ENCODE measurements at places on chromosomes 6 and 20. TPM values are rescaled to one million over a fixed set of nuclear protein-coding genes. Genes with fewer than 3 reads are reported as not detected.
A peak's percentile ranks its signal among the peaks of the same experiment; 100 is the strongest.

The EDN1 gene
- total RNA-seq, result 5.9 TPM

The HAO1 gene
- not detected for total RNA-seq

The FAM50B gene
- total RNA-seq, result 5.6 TPM

The NRSN1 gene
- not detected for total RNA-seq

The ETV7 gene
- 0.56 TPM for total RNA-seq

The HNF4A gene
- total RNA-seq, result not detected

The CNR1 gene
- total RNA-seq, result 56.0 TPM

The SIRPG gene
- not detected for total RNA-seq

The PTK7 gene
- total RNA-seq, result 38.9 TPM

The FHL5 gene
- total RNA-seq, result 20.9 TPM

The NTSR1 gene
- not detected for total RNA-seq

The SGK2 gene
- 15.1 TPM for total RNA-seq

The DLL1 gene
- total RNA-seq, result 16.6 TPM

The MMP24OS gene
- 19.3 TPM for total RNA-seq

The F13A1 gene
- 134 TPM for total RNA-seq

The CST2 gene
- not detected for total RNA-seq

The GPSM3 gene
- total RNA-seq, result 9.7 TPM

The MLN gene
- not detected for total RNA-seq

The SMPD2 gene
- total RNA-seq, result 10.2 TPM

The PTP4A1 gene
- total RNA-seq, result 25.4 TPM

The HRH3 gene
- total RNA-seq, result not detected

- no peak for DNase-seq
Observed at GRCh38 chr20:54108326-54108642, 37.9 kb upstream of the BCAS1 start.

DNA sequence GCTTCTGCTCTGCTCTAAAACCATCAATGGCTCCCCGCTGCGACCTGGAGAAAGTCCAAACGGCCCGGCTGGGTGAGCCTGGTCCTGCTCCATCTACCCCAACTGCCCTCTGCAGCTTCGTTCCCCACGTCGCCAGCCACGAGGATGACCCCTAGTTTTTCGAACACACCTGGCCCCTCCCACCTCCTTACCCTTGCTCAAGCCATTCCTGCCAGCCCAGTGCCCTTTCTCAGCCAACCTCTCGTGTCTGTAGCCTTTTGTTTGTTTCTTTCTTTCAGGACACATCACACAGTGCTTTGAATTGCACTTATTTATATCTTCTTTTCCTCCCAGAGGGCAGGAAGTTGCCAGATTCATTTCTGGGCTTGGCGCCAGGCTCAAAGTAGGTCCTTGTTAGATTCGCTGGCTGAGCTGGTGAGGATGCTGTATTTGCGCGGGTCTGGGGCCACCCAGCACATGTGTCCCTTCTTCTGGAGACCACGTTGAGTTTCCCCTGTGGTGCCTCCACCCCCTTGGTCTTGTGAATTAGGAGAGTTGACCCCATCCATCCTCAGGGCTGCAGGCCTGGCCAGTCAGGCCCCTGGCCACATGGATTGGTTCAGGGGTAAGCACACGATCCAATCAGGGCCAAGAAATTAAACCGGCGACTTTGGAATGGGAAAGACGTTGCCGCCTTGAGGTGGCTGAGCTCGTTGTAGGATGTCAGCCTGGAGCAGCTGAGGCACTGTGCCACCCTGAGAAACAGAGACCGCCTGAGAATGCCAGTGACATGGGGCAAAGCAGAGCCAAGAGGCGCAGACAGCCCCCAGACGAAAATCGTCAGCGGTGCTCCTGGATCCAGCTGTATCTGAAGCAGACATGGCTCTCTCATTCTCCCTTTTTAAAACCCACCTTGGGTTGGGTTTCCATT is 156.0 kb downstream of the CEBPB start:
- DNase-seq, result no peak

- no peak for DNase-seq
Observed at GRCh38 chr20:23669327-23669726, 19.5 kb downstream of the CST4 start.

- peak; percentile 29 for DNase-seq
Observed at GRCh38 chr6:132937466-132937906, 123.1 kb downstream of the RPS12 start.

DNA sequence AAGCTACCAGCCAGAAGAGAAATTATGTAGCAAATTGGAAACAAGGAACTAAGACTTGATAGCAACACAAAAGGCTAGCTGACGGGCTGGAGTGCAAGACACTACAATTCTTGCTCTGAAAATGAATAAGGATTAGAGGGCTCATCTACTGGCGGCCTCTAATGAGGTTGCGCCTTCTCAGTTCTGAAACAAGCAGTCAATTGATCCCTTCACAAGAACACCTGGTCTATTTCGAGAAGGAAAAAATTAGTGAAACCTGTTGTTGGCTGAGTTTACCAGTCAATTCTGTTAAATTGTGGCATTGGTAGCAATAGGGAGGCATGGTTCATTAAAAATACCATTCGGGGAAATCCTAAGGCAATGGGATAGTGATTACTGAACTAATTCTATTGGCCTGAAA is 74.8 kb upstream of the JARID2 start:
- DNase-seq, result no peak

GRCh38 chr6:90820436-90820835 is 233.6 kb upstream of the MAP3K7 start:
- DNase-seq, result no peak

DNA sequence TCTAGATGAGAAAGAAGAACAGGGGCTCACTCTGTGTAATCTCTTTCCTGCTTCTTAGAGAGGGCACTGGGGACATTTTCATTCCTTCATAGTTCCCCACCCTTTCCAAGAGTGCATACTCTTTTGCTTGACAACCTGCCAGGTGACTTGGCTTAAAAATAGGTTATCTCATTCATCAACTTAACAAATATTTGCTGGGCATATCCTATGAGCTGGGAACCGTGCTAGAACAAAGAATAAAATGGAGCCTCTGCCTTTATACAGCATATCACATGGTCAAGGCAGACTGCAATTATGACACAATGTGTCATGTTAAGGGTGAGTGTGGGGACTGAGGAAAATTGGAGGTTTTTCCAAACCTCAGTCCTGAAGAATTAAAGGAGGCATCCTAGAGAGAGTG is 209.8 kb upstream of the FOXA2 start:
- no peak for DNase-seq

DNA sequence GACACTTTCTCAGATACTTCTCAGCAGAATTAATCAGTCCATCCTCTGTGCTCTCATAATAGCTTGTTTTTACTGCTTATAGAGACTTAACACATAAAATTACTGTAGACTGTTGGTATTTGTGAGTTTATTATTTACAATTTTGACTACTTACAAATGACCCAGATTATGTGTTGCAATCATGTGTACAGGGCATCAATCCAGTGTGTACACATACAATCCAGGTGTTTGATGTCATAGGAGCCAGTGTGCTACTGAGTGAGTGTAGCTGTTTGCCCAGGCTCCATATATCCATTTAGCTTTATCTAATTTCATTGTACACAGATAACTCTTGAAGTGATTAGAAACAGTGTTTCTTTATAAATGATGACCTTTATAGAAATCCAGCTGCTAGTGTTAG is 31.3 kb downstream of the TRMT11 start:
- no peak for DNase-seq

DNA sequence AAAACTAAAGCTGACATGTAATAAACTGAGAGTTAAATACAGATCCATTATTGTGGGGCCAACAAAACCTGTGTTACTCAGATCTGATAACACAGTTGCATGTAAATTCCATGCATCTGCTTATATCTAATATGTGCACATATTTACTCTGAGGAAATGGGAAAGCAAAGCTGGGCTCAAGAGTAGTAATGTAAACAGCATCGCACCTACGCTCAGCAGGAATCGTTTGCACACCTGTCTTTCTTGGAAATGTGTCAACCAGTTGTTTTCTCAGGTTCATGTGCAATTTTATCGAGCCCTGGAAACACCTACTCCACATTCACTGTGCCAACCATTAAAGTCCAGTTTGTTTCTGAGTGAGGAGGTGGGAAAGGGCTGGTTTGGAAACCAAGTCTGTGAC is 80.3 kb upstream of the CNKSR3 start:
- no peak for DNase-seq

- no peak for DNase-seq
Observed at GRCh38 chr6:109052852-109053251, 41.8 kb downstream of the SESN1 start.

DNA sequence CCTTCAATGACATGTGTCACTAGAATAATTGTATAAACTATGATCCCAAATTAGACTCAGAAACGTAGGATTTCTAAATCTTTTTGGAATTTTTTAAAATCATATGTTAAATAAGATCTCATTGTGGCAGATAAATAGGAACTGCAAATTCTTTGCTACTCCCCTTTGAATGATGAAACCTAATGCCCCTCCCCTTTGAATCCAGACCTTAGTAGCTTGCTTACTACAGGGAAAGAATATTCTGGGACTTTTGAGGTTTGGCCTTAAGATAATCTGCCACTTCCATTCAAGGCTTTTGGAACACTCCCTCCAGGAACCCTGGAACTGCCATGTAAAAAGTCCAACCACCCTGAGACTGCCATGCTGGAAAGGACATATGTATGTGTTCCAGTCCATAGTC is 7.1 kb downstream of the TDP2 start:
- DNase-seq, result no peak

GRCh38 chr6:150324044-150324443 is 44.8 kb upstream of the IYD start:
- DNase-seq, result no peak

DNA sequence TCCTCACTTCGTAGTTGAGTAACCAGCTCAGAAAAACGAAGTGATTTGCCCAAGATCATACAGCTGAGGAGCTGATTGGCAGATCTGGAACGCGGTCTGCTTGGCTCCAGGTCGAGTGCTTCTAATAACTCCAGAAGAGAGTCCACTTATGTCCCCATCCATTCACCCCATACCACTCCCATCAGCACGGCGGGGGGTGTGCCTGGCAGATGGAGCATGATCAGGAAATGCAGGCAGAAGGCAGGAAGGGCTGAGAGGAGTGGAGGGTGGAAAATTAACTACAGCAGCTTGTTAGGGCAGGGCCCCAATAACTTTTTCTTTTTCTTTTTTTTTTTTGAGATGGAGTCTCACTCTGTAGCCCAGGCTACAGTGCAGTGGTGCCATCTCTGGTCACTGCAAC is 15.0 kb downstream of the FITM2 start:
- no peak for DNase-seq

GRCh38 chr6:34560366-34561226 is 4.5 kb upstream of the SPDEF start:
- no peak for DNase-seq

DNA sequence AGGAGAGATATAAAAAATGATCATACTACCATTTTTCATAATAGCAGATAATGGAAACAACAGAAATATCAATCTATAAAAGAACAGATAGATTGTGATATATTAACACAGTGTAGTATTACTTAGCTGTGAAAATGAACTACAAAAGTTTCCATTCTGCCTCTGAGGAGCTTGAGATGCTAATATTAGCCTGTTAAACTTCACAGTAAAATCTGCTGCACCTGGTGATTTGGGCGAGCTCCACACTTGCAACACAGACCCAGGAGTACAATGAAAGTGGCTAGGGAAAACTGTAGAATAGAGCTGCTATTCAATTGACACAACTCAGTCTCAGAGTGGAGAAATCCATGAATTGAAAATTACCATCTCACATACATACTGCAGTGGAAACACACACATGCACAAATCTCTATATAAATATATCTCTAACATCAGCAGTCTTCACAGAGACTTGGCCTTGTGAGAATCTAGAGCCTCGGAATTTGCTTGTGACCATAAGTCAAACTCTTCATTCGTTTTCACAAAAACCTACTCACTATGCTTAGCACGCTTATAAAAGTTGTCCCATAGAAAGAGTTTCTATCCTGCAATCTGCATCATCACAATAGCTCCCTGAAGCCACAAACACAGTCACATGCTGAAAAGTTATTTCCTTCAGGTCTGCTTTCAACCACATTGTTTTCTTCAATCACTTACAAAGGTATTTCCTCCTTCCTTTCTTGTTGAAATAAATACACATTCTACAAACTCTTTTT is 133.0 kb downstream of the PAK5 start:
- DNase-seq, result no peak

- no peak for DNase-seq
Observed at GRCh38 chr20:56808732-56809131, 179.6 kb downstream of the TFAP2C start.

GRCh38 chr6:73817253-73817652 is 121.2 kb downstream of the CD109 start:
- DNase-seq, result no peak

- no peak for DNase-seq
Observed at GRCh38 chr20:52150440-52151258, 40.9 kb downstream of the ZFP64 start.

- peak; percentile 29 for DNase-seq
Observed at GRCh38 chr20:51318058-51318949, 224.2 kb downstream of the NFATC2 start.

GRCh38 chr6:32432050-32432450 is 7.6 kb upstream of the HLA-DRA start:
- no peak for DNase-seq

- peak; percentile 20 for DNase-seq
Observed at GRCh38 chr6:13288969-13289391, 39.4 kb downstream of the TBC1D7 start.

- DNase-seq, result no peak
Observed at GRCh38 chr20:51945881-51946280, 143.6 kb upstream of the SALL4 start.

DNA sequence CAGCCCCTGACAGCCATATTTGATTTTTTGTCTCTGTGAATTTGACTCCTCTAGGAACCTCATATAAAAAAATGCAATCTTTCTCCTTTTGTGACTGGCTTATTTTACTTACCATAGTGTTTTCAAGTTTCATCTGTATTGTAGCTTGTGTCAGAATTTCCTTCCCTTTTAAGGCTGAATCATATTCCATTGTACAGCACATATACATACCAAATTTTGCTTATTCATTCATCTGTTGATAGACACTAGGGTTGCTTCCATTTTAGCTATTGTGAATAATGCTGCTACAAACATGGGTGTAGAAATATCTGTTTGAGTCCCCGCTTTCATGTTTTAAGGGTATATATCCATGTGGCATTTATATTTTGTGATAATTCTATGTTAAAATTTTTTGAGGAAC is 49.2 kb upstream of the RNF217 start:
- no peak for DNase-seq
